ENCODE measurements at places on chromosomes 4 and X.
A peak's percentile ranks its signal among the peaks of the same experiment; 100 is the strongest.

DNA sequence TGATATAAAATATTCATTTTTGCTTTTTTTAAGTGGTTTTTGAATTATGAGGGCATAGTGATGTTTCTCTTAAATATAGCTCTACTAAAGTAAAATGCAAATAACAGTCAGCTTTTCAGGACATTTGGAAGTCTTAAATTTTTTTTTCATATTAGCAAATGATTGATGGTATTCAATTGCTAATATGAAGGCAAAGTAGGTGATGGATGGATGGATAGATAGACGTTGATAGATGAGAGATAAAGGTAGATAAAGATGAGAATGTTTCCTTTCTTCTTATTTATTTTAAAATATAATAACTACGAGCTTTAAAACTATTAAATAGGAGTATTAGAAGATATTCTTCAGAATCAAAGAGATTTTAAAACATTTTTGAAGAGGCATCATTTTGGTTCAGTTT, 83.7 kb downstream of the FBXO8 start:
- no peak for DNase-seq

GRCh38 chr4:153344131-153345011, at the start of gene MND1:
Gene MND1 (plus strand): TSS chr4:153344688. CDS start chr4:153344738, 50 bp downstream.
- peak; percentile 67 for DNase-seq

DNA sequence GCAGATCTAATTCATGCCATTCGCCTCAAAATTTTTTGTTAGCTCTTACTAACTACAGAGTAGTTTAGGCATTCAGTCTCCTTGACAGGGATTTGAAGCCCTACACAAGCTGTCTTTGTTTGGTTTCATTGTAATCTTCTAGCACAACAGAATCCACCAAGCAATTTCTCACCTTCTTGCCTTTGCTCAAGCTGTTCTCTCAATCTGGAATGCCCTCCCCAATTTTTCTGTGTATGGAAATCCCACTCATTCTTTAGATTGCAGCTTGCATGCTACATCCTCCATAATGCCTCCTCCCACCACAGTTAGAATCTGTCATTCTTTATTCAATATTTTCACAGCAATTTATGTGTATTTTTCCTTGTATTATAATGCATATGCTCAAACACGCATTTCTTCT, 63.7 kb downstream of the C4orf51 start:
- DNase-seq = no peak

- DNase-seq = no peak
Observed at GRCh38 chr4:99652596-99653436, 4.8 kb downstream of the C4orf54 start.

GRCh38 chr4:100790836-100791615, 273.2 kb upstream of the EMCN start:
- no peak for DNase-seq

- no peak for DNase-seq
Observed at GRCh38 chr4:74540193-74540592, 95.3 kb downstream of the AREG start.

DNA sequence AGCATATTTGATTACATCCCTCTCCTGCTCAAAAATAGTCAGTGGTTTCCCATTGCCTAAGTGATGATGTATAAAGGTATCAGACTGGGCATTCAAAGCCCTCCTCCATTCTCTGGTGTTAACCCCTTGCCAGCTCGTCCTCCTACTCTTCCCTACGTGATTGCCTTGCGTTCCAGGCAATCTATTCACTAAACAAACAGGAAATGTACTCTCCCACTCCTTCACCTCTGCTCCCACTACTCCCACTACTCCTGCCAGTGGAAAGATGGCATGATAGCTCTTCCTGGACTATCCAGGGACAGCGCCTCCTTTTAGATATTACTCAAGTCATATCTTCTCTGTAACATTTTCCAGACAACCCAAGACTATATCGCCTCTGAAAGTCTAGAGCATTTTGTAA, 5.8 kb downstream of the DGAT2L6 start:
- DNase-seq = no peak

GRCh38 chr4:6369924-6370645, 100.4 kb downstream of the WFS1 start:
- DNase-seq = no peak

GRCh38 chr4:175720722-175721121, 91.3 kb downstream of the GPM6A start:
- DNase-seq = no peak

GRCh38 chr4:17448689-17449088, 63.2 kb downstream of the QDPR start:
- no peak for DNase-seq

GRCh38 chr4:72767618-72768302, 198.7 kb upstream of the ADAMTS3 start:
- no peak for DNase-seq

DNA sequence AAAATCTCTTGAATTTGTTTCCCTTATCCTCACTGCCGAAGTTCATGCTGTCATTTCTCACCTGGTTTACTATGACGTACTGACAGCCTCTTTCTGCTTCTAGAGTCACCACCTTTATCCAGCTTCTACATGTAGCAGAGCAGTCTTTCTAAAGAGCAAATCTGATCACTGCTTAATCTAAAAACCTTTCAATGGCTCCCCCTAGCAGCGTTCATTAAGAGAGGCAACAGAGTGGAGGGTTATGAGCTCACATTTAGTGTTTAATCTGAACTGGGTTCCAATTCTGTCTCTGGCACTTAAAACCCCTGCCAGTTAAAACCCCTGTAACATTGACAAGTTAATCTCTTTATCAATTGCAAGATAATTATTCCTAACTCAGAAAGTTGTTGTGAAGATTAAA, 4.4 kb downstream of the RBPJ start:
- DNase-seq = no peak

- no peak for DNase-seq
Observed at GRCh38 chr4:110628663-110629213, 5.9 kb upstream of the PITX2 start.

DNA sequence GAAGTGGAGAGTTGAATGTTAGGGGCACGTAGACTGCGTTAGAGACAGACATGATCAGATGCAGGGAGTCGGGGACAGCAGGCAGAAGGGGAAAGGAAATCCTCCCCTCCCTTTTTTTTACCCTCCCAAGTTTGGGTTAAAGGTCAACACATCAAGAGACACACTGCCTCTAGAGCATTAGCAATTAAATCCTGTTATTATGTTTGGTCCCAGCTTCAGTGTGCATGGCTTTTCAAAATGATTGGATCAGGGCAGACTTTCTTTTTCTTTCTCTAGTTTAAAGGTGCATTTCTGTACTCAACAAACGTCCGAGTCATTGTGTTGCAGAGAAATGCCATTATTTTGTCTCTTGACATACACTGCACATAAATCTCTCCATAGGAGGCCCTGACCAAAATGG, 63.9 kb downstream of the USP26 start:
- DNase-seq = no peak

GRCh38 chr4:147479786-147480185, 1.1 kb upstream of the EDNRA start:
- DNase-seq = peak; percentile 16

DNA sequence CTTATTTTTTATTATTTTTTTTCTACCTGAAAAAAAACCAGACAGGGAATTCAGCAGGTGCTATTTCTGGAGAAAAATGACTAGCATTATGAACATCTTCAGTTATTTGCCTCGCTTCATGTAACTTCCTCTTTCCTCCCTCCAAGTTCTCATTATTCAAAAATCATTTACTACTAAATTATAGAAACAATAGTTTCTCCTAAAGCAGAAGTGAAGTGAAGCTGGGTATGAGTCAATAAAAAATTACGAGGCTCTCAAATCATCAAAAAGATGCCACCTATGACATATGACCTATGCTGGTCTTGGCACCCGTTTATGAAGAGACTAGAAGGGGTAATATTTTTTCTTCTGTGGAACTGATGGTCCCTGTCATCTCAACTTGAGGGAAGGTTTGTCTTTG, 145.0 kb upstream of the AADAT start:
- no peak for DNase-seq

- no peak for DNase-seq
Observed at GRCh38 chr4:157080605-157081004, 4.7 kb downstream of the GLRB start.

GRCh38 chr4:52107336-52107735, 56.2 kb downstream of the SPATA18 start:
- DNase-seq = no peak

- DNase-seq = no peak
Observed at GRCh38 chr4:66034671-66035070, 364.4 kb upstream of the EPHA5 start.

- no peak for DNase-seq
Observed at GRCh38 chr4:102713096-102713495, 47.7 kb downstream of the MANBA start.

GRCh38 chr4:123825596-123826291, 429.1 kb downstream of the SPRY1 start:
- DNase-seq = no peak

GRCh38 chr4:101599620-101600019, 190.9 kb upstream of the BANK1 start:
- DNase-seq = no peak

GRCh38 chrX:150051096-150051495, 112.8 kb upstream of the EOLA2 start:
- DNase-seq = no peak

GRCh38 chrX:51894697-51895336, 1.4 kb downstream of the MAGED1 start:
- no peak for DNase-seq

GRCh38 chr4:116015062-116015461, 901.6 kb upstream of the NDST4 start:
- no peak for DNase-seq

GRCh38 chr4:2443956-2444740, 24.8 kb upstream of the RNF4 start:
- no peak for DNase-seq

DNA sequence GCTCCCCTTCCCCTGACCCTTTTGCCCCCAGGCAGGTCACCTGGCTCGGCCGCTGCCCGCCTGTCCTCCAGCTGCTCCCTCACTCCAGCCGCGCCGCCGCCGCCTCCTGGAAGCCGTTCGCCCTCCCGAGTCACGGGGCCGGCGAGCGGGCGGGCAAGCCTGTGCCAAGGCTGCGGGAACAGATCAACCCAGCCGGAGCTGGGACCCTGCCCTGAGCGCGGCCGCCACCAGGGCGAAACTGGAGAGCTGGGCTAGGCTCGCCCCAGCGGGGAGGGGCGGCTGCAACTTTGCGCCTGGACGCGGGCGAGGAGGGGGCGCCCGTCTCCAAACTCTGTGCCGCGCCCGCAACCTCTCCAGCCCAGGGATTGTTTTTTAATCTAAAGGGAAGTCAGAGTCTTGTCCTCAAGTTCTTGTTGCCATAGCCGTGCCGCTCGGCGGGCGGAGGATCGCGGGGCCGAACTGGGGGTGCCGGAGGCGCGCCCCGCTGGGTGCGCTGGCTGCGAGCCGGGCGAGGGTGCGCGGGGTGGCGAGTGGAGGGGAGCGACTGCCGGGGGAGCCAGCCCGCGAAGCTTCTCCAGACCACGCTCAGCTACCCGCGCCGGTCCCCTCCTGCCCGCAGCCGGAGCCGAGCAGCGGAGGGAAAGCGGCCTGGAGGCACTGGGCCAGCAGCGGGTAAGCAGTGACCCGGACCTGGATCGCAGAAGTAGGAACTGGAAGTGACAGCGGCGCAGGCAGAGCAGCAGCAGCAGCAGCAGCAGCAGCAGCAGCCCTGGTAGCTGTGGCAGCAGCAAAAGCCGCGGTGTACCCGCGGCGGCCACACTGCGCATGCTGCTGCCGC, 13.4 kb downstream of the ARHGEF6 start:
- peak; percentile 3 for DNase-seq

- DNase-seq = no peak
Observed at GRCh38 chr4:3655485-3655884, 110.7 kb upstream of the ADRA2C start.

- no peak for DNase-seq
Observed at GRCh38 chrX:17443556-17443955, 68.6 kb downstream of the NHS start.

DNA sequence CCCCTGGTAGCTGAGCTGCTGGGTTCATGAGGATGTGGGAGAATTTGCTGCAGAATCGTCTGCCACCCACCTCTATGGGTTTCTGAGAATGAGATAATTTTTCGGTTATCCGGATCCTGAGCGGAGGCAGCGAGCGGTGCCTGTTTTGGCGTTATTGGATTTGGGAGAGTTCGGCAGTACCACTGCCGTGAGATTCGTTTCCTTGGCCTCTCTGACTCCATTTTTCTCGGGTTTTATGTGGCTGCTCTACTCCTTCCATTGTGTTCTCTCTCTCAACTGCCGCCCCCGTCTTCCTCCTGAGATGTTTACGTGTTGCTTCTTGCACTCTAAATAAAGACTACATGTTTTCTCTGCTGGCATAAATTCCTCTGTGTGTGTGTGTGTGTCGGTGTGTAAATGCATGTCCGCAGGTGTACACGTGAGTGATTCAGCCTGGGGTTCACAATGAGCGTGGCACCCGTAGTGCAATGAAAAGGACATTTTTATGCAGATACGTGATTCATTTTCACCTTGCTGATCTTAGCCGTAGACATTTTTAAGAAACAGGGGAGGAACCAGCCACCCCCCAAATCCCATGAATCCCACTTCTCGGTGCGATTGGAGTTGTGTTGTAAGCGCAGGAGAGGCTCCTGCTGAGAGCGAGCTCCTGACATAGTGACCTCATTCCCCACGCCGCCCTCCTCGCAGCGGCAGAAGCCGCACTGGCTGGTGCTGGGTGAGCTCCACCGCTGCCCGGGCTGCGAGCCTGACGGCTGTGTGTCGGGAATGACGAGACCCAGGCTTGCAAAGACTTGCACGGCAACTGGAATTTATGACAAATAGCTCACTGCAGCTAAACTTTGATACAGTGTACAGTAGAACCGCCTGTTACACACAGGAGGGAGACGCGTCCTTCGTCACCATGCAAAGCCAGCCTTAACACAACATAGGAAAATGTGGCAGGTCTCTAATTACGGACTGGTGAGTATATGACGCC, 82.2 kb downstream of the STOX2 start:
- DNase-seq = peak; percentile 60

DNA sequence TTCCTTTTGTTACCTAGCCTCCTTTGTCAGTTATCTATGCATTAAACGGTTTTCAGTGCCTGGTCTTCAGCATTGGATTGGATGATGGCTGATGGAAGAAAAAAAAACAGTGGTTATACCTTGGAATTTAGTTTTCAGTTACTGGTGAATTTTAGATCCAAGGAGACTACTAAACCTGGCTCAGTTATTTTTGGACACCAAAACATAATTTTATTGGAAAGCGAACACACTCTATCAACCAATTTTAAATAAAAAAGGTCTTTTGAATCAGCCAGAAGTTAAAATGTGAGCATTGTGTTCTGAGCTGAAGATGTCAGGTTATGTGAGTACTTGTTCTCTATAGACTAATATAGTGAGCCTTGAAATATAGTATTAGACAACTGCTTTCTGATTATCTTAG, 32.1 kb downstream of the FGF2 start:
- DNase-seq = no peak

GRCh38 chr4:186537843-186538521, 17.4 kb downstream of the MTNR1A start:
- no peak for DNase-seq

- no peak for DNase-seq
Observed at GRCh38 chrX:51421972-51422597, 74.3 kb downstream of the NUDT11 start.

DNA sequence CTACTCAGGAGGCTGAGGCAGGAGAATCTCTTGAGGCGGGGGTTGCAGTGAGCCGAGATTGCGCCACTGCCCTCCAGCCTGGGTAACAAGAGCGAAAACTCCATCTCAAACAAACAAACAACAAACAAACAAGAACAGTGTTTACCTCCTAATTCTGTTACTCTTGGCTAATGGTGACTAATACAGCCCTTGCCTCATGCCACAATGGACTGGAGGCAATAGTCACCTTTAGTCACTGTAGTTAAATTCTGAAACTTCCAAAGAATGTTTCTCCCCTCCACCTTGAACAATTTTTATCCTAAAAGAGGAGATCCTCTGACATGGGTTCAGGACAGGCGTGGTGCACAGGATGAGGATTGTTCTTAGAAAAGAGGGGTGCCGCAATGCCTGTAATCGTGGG, 241.2 kb upstream of the CTSO start:
- no peak for DNase-seq
